Fibroblast of mammary gland (primary cell): ENCODE measurements at places on chromosomes 16 and 17.

- DNase-seq: peak; percentile 62
These were observed 56.4 kb downstream of the CHD9 start for GRCh38 chr16:53111078-53111791.

DNA sequence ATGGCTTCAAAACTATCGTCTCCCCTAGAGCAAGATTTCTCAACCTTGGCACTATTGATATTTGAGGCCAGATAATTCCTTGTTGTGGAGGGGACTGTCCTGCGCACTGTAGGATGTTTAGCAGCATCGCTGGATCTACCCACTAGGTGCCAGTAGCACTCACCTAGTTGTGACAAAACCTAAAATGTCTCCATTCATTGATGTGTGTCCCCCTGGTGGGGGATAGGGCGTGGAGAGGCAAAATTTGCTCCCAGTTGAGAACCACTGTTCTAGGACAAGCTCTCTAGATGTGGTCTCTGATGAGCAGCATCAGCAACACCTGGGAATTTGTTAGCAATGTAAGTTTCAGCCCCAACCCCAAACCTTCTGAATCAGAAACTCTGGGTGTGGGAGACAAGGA is 259.0 kb downstream of the XYLT1 start:
- DNase-seq: peak; percentile 15

GRCh38 chr17:45440161-45440778 is 7.6 kb upstream of the ARHGAP27 start:
- peak; percentile 19 for DNase-seq

- DNase-seq: no peak
These were observed 146.2 kb downstream of the ENGASE start for GRCh38 chr17:79220713-79221291.

DNA sequence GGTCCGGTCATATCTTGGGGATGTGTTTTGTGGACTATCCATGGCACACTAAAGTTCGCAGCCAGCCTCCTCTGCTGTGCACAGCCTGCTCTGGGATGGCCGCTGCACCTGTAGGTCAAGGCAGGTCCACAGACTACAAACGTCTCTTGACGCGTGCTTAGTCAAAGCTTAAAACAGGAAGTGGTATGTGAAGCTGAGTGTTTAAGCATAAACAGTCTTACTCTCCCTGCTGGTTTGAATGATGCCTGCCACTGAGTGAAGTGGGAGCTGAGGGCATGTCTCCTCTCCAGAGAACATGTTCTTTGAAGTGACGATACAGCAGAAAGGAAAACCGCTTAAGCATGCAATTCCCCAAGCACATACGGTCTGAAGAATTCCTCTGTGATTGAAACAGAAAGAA is 365.6 kb downstream of the SLC39A11 start:
- DNase-seq: peak; percentile 13

DNA sequence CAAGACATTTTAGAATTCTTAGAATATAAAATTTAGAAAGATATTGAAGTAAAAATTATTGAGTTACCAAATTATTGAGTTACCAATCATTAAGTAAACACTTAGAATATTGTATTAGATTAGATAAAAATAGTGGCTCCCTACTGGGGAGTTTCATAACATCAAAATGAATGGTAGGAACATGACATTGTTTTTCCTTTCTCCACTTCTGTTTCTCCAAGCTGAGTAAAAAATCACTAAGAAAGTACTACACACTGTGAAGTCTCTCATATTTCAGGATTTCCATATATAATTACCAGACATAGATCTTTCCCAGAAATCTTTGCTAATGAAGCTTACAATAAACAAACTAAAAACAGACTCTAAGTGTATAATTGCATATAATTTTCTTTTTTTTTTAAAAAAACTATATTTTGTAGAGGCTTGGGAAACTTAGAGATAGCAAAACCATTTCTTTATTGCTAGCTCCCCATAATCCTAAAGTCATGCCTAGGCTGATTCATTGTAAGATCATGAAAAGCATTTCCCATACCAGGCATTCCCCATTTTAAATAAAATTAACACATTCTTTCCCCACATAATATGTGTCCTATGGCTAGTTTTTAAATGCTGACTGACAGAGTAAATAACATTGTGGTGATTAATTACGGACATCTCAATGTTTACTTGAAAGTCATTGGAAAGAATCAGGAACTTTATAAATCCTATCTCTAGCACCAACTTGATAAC is 1408.7 kb upstream of the GOT2 start:
- no peak for DNase-seq

- DNase-seq: no peak
These were observed 29.6 kb upstream of the HNF1B start for GRCh38 chr17:37774504-37774903.

DNA sequence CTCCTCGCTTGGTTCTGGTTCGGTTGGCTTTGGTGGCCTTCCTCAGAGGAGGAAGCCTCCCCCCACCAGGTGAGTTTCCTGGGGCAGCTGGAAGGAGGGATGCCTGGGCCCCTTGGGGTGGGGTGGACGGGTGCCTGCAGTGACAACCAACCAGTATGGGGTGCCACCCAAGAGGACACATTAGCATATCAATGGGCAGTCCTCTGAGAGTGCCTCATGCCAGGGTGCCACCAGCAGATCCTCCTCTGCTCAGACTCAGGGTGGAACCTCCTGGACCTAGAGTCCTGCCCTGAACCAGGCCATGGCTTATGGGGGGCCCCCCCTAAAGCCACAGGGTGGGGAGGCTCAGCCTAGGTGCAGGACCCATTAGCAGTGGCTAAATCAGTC is 2.7 kb downstream of the PPP1R1B start:
- no peak for DNase-seq

- DNase-seq: no peak
These were observed 56.6 kb downstream of the LYRM1 start for GRCh38 chr16:20957153-20957552.
